HepG2 (cell line): ENCODE measurements at places on chromosomes 5 and 9. TPM values are rescaled to one million over a fixed set of nuclear protein-coding genes. Genes with fewer than 3 reads are reported as not detected.
A peak's percentile ranks its signal among the peaks of the same experiment; 100 is the strongest.

The IRX1 gene
- total RNA-seq, result not detected in 2 replicates

The CCL27 gene
- not detected in 2 replicates for total RNA-seq

The MEIKIN gene
- not detected in 2 replicates for total RNA-seq

The HSD17B4 gene
- total RNA-seq, result 399 and 508 TPM in 2 replicates

The IL13 gene
- total RNA-seq, result not detected in 2 replicates

The HACD4 gene
- total RNA-seq, result not detected in 2 replicates

The INSL6 gene
- not detected in 2 replicates for total RNA-seq

The TEX48 gene
- total RNA-seq, result not detected in 2 replicates

The TAF11L5 gene
- not detected in 2 replicates for total RNA-seq

The SPATA31E1 gene
- total RNA-seq, result not detected in 2 replicates

DNA sequence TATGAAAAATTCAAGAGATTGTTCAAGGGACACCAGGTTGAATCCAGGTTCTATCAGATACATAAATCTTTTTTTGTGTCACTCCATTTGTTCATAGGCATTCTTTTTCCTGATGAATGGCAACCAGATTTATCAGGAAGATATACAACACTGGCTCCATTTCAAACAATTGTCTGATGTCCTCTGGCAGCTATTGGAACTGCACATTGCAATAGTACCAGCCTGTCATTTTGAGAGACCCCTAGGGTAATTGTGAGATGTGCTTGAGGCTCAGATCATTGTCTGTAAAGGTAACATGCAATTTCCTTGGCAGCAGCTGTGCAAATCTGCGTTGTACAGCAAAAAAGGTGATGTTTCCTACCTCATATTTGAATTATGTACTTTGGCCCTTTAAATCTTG, 25.9 kb downstream of the KCTD16 start:
- DNase-seq, result no peak

- DNase-seq, result no peak
Observed at GRCh38 chr9:124570942-124571666, 63.9 kb upstream of the NR5A1 start.

DNA sequence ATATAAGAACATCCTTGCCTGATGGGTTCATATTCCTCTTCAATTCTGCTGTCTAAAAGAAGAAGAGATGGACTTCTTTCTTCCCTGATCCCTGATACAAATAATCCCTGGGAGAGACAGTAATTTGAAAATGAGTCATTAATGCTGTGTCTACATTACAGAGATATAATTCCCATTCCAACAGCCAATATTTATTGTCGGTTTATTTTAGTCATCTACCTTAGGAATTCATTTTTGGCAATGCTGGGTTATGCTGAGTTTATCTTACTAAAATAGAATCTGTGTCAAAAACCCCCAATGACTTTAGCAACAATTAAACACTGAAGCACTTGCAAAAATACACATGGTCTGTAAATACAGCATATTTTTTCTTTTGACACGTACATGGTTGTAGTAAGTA, 23.9 kb downstream of the ZNF474 start:
- DNase-seq, result no peak

GRCh38 chr5:55345327-55345726, 37.5 kb downstream of the MTREX start:
- DNase-seq, result peak; percentile 56

DNA sequence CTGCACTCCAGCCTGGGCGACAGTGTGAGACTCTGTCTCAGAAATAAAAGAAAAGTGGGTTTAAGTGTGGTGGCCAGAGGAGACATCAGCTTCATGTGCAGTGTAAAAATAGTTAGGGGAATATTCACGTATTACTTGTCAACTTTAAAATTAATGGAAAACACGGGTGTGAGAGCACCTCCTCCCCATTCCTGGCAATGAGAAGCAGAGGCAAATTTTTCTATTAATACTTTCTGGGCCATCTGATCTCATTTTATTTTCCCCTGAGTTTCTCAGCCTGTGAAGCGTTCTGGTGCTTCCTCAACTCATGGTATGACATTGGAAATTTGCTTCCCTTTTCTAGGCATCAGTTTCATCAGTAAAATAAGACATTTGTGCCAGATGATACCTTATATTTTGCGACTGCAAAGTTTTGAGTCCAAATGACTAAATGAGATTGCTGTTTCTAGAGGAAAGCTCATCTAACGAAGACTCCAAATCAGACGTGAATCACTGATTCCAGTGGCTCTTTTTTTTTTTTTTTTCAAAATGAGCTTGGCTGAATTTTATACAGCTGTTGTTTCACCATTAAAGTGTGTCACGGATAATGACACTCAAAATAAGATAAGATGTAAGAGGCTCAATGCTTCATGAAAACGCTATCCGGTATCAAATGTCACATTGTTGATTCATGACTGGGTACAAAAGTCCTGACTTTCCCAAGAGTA, 104.6 kb downstream of the MSX2 start:
- DNase-seq, result no peak

- DNase-seq, result no peak
Observed at GRCh38 chr5:37567566-37567965, 188.4 kb downstream of the WDR70 start.

DNA sequence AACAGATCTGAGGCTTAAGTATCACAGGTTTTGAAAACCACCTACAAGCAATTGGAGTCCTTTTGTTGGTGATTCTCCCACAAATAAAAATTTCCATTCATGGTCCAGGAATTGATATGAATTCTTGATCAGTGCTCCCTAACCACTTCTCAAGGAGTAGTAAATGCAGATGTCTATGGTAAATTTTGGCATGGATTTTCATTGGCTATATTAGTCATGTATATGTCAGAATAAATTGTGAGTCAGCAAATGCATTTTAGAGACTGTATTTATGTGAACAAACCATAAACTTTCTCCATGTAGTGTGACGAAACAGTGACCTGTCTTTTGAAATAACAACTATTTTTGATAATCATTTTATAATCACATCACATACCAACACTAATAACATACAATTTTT, 611.1 kb downstream of the HTR1A start:
- no peak for DNase-seq

GRCh38 chr5:157390551-157391297, 69.3 kb upstream of the NIPAL4 start:
- DNase-seq, result peak; percentile 93

- DNase-seq, result no peak
Observed at GRCh38 chr5:139075066-139076050, 122.8 kb downstream of the SIL1 start.

GRCh38 chr9:96136992-96137670, 164.8 kb downstream of the HSD17B3 start:
- no peak for DNase-seq

DNA sequence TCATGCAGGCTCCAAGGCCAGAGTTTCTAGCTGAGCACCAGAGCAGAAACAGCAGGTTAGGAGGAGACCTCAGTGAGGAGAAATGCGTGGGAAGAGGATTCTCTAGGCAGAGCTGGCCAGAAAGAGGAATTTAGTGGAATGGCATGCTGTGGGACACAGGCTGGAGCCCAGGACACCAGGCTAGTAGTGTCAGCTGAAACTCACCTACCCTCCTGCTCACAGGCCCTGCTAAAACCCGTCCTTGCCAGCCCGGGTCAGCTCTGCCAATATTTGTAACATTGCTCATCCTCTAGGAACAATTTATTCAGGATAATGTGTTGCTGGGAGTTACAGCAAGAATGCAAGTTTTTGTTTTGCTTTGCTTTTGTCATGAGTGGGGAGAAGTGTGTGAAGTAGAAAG, 40.2 kb upstream of the AGXT2 start:
- DNase-seq, result no peak

- no peak for DNase-seq
Observed at GRCh38 chr5:85159395-85159794, 774.7 kb upstream of the EDIL3 start.

- no peak for DNase-seq
Observed at GRCh38 chr5:17405976-17406375, 92.1 kb upstream of the TAF11L2 start.

DNA sequence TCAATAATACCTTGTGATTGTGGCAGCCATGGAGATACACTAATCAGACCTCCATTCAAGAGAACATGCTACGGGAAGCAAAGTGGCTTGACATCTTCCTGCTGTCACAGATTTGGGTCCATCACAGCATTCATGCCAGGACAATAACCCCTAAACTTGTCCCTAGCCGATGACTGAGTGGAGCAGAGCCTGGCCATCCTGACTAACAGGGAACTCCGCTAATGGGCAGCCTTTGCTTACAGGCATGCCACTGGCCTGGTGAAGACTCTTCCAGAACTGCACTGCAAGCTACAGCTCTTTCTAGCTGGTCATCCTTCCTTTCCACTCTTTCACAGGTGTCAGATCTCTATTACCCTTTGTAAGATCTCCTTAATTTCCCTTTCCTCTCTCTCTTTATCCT, 16.0 kb downstream of the FAM174A start:
- no peak for DNase-seq

GRCh38 chr5:135433681-135434426, 13.3 kb downstream of the DCANP1 start:
- peak; percentile 58 for DNase-seq

GRCh38 chr5:178356431-178356872, 123.8 kb upstream of the PHYKPL start:
- DNase-seq, result no peak

DNA sequence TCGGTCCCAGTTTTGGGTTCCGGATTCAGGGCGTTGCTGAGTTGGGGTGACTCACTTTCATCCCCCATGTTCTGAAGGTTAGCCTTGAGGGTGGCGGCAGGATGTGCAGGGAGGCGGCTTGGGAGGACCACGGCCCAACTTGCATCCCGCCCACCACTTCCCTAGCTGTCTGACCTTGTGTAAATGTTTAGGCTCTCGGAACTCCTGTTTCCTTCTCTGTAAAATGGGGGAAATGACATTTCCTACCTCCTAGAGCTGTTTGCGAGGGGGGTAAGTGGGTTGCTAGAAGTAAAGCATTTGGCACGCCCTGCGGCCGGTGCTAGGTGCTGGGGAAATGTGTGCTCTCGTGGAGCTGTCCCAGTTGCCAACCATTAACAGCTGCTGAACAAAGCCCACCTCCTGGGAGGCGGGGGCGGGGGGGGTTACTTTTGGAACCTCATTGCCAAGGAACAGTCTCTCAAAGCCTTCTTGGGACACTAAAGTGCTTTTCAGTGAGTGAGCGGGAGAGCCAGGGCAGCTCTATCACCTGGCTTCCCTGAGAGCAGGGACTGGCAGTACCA, 27.5 kb downstream of the PTGES2 start:
- no peak for DNase-seq

DNA sequence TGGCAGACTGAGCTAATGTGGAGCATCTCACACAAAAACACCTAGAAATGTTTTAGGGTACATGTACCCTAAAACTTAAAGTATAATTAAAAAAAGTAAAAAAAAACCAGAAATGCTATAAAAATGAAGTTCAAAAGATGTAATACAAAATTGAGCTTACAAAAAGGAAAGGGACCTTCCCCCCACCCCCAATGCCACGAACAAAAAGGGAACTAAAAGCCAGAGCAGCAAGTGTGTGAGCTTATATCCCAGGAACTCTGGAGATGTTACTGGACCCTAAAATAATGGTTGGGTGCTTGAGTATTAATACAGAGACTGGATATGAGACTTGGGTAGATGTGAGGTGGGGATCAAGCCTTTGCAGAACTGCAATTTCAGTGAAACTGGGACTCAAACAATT, 11.0 kb downstream of the SPATA9 start:
- no peak for DNase-seq

- no peak for DNase-seq
Observed at GRCh38 chr9:133106511-133107244, 14.4 kb downstream of the RALGDS start.

DNA sequence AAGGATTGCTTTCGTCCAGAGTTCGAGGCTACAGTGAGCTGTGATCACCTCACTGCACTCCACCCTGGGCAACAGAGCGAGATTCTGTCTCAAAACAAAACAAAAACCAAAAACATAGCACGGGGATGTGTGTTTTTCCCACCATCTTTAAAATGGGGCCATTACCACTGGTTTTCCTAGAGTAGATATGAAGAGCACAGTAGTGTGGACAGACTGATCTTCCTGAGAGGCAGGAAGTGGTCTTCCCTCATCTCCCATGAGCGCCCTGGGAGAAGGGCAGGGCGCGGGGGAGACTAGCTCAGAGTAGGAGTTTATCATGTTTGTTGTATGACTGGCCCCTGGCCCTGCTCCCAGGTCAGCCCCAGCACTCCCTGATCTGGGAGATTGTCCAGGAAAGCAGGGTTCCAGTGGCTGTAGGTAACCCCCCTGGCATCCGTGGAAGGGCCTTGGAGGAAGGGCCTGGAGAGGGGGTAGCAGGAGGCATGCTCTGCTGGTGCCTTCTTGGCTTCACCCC, 2.3 kb downstream of the SUSD3 start:
- DNase-seq, result no peak

GRCh38 chr5:132887283-132887682, 13.8 kb downstream of the LEAP2 start:
- no peak for DNase-seq

- no peak for DNase-seq
Observed at GRCh38 chr5:99835791-99836190, 699.4 kb upstream of the FAM174A start.
